ENCODE measurements at places on chromosomes 4 and X.
A peak's percentile ranks its signal among the peaks of the same experiment; 100 is the strongest.

DNA sequence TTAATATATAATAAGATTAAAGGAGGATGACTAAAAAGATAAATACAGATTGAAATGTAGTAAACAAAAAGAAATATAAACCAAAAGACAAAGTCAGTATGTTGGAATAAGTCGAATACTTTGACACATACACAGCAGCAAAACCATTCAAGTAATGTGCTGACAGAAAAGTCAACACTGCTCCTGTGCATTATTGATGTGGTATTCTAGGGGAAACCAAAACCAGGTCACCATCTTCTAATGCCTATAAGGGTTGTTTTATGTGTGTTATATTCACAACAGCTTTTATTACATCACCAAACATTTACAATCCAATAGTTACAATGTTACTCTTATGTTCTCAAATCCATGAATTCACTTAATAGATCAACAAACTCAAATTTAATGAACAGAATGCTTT, 111.8 kb upstream of the DKK2 start:
- DNase-seq: no peak

- DNase-seq: no peak
These were observed 34.5 kb downstream of the GABRA4 start for GRCh38 chr4:46958742-46959488.

DNA sequence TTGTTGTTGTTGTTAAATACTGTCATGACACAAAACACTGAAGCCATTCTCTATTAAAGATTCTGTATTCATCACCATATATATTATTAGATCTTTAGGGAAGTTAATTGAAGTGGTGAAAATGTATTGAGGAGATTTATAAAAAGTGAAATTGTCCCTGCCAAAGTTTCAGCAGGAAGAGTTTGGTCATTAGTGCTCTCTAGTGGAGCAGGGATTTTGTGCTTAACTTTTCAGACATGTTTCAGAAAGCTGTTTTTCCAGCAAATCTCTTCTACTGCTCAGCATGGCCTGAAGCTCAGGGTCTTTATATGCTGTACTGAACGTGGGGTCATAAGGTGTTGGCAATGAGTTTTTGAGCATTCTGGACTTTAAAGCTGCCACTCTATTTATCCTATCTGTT, 36.7 kb upstream of the CXXC4 start:
- DNase-seq: peak; percentile 1

- peak; percentile 47 for DNase-seq
These were observed 287.1 kb upstream of the ADGRL3 start for GRCh38 chr4:60913002-60913401.

DNA sequence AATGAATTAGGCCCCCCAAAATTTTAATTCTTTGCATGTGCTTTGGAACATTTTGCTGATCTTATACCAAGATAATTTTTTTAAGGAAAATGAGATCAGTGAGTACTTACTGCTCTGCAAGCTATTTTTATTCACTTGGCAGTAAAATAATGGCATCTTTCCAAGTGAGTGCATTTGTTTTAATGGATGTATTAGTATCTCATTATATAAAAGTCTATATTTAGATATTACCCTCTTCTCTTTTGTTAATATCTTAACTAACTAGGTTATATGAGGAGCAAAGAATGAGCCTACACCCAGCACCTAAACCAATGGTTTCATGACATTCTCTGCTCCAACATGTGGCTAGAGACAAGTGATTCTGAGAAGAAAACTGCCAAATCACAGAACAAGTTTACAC, 21.1 kb upstream of the ARAF start:
- no peak for DNase-seq

- peak; percentile 96 for DNase-seq
These were observed 229.9 kb downstream of the COL25A1 start for GRCh38 chr4:109072595-109072994.

- DNase-seq: no peak
These were observed 41.7 kb downstream of the TMEM164 start for GRCh38 chrX:110044346-110045249.

- DNase-seq: peak; percentile 26
These were observed 168.8 kb downstream of the RCHY1 start for GRCh38 chr4:75345423-75345822.

DNA sequence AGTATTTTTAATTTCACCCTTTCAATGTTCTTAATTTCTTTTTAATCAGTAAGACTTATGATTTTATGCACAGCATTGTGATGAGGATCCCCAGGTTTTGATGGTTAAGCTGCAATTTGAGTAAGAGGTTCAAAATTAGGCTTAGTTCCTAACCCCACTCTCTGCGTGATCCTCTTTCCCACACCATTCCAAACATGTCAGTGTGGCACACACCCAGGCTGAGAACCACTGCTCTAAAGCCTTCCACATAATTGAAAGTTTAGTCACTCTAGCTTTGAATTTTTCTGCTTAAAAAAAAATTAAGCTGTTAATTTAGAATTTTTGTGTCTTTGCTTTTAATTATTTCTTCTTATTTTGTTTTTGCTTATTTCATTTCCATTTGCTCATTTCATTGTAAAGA, 68.8 kb upstream of the SLC7A11 start:
- DNase-seq: peak; percentile 81

DNA sequence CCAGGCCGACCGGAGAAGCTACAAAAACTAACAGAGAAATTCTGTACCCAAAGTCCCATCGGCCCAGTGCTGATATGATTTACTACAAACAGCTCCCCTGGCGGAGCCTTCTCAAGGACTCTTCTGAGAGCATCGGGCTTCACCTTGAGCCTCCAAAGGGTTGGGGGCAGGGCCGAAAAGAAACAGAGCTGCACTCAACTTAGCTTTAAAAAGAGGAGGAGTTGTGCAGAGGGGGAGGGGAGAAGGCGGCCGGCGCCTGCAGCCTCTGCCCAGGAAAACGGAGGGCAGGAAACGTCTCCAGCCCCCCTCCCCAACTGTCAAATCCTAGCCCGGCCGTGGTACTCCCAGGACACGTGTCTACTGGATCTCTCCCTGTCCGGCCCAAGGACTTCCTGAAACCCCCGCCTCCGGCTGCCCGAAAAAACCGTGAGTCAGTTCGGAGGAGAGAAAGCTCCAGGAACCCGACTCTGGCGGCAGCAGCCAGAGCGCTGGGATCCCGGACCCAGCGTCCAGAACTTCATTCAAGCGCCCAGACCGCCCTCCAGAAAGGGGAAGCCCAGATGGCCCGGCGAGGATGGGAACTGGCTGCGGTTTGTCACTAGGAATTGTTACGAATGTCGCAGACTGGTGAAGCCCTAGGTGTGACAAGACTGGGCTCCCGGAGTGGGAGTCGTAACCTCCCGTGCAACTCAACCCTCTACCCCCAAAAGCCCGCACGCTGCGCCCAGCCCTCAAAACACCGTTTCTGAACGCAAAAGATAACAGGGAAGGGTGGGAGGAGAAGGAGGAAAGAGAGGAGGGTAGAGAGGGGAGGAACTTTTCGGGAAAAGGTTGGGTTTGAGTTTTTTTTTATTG, 973 bp downstream of the ADAMTS3 start:
- DNase-seq: peak; percentile 88
